ENCODE measurements at places on chromosomes 2 and 18.

DNA sequence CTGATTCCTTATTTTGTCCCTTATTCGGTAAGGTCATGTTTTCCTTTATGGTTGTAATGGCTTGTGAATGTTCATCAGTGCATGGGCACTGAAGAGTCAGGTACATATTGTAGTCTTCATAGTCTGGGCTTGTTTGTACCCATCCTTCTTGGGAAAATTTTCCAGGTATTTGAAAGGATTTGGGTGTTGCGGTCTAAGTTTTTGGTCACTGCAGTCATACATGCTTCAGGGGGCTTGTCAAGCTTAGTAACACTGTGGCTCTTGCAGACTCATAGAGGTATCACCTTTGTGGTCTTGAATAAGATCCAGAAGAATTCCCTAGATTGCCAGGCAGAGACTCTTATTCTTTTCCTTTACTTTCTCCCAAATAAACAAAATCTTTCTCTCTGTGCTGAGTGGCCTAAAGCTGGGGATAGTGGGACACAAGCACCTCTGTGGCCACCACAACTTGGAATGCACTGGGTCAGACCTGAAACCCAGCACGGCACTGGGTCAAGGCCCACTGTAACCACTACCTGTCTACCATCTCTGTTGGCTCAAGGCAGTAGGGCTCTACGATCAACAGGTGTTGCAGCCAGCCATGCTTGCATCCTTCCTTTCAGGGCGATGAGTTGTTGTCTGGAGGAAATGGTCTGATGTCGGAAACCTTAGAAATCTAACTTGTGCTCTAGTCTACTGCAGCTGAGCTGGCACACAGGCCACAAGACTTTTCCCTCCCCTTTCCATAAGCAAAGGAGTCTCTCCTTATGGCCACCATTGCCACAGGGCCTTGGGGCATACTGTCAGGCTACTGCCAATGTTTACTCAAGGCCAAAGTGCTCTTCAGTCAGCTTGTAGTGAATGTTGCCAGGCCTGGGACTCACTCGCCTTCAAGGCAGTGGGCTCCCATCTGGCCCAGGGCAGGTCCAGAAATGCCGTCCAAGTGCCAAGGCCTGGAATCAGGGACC is 21.5 kb downstream of the IL1RN start:
- no peak for DNase-seq

DNA sequence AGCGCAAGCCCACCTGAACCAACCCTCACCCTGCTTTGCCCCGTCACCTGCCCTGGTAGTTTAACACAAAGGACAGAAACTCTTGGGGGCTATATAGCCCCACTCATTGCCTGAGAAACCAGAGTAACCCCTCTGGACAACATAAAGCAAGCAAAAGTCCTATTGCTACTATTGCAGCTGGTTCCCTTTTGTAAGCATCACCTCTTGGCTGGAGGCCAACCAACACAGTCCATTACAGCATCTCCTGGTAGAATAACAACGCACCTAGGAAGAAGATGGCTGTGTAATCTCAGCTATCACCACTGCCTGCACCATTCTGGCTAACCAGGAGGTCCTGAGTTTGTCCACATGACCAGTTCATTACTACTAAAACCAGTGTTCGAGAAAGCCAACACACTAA is 36.4 kb downstream of the FLACC1 start:
- no peak for DNase-seq

DNA sequence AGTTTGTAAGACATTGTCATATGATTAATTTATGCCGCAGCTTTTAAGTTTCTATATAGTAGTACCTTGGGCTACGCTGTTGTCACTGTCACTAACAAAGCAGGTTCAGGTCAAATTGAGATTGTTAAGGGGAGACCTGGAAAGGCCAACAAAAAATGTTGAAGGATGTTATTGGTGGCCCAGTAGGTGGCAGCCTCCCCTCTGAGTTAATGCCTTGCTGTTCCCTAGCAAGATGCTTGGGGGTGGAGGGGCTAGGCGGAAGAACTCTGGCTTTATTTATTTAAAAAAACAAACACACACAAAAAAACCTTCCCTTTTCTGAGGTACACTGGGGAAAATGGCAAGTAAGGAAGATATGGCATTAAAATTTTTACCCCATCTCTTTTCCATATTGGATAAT is 128.3 kb upstream of the ATP5MC3 start:
- peak; percentile 68 for DNase-seq

- DNase-seq = no peak
These were observed 125.1 kb upstream of the LMAN1 start for GRCh38 chr18:59484131-59484530.

GRCh38 chr18:9787712-9788111 is 79.6 kb downstream of the RAB31 start:
- DNase-seq = no peak

Data from iPS-NIHi11 (cell line).